ENCODE measurements at places on chromosomes 16 and 17. TPM values are rescaled to one million over a fixed set of nuclear protein-coding genes. Genes with fewer than 3 reads are reported as not detected.

Gene HS3ST6
- total RNA-seq: 4.4 TPM

Gene CCL3
- 2.9 TPM for total RNA-seq

Gene MPP3
- 30.2 TPM for total RNA-seq

Gene CA4
- total RNA-seq: not detected

Gene LRRC37A3
- 9.8 TPM for total RNA-seq

Gene CES1
- total RNA-seq: 10.1 TPM

Gene GABARAP
- 395 TPM for total RNA-seq

Gene PRSS8
- 26.0 TPM for total RNA-seq

- H3K4me1 ChIP-seq: no peaks in the 10 kb centered on the region
- no peak overlapping the region for H3K4me3 ChIP-seq
- no peak overlapping the region for H3K27ac ChIP-seq
- H3K36me3 ChIP-seq: no peaks in the 10 kb centered on the region
These were observed 165.5 kb downstream of the GRIN2A start for GRCh38 chr16:10016752-10017151.

GRCh38 chr17:8122422-8122923 is 1.4 kb downstream of the HES7 start:
- no peaks in the 10 kb centered on the region for H3K36me3 ChIP-seq
- no peak for DNase-seq
- H3K4me3 ChIP-seq: peak overlapping the region; percentile 76
- no peaks in the 10 kb centered on the region for H3K27me3 ChIP-seq
- H3K4me1 ChIP-seq: peaks cover 76% of the 10 kb centered on the region

DNA sequence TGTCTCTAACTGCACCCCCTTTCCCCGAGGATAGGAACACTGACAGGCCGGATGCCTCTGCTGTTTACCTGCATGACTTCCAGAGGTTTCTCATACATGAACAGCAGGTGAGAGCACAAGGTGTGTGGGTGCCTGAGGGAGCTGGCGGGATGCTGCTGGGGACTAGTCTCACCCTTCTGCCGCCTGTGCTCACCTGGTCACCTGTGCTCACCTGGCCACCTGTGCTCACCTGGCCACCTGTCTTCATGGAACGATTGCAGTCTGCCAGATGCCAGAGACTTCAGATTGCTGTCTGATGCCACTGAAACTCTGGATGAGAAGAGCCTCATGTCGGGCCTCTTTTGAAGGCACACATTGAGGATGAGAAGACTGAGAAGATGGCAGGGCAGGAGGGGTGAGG is 104.1 kb downstream of the PLCG2 start:
- no peak overlapping the region for H3K4me3 ChIP-seq
- DNase-seq: no peak
- H3K36me3 ChIP-seq: no peaks in the 10 kb centered on the region
- no peaks in the 10 kb centered on the region for H3K4me1 ChIP-seq
- H3K27me3 ChIP-seq: no peaks in the 10 kb centered on the region
- no peak overlapping the region for H3K27ac ChIP-seq

DNA sequence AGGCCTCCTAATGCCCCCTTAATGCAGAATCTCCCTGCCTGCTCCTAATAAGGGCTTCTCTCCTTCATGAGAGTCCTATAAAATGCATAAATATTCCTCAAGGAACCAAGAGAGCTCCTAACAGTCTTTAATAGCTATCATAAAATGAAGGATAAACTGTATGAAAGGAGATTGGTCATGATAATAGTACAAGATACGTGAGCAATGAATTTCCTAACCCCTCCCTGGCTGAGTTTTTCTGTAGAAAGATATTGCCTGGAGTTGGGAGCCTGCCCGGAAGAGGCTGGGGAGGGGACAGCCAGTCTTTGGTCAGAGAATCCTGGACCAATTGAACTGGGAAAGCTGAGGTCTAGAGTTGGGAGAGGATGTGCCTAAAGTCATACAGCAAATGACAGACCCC is 321.9 kb upstream of the CDH5 start:
- DNase-seq: no peak
- H3K27me3 ChIP-seq: no peaks in the 10 kb centered on the region
- no peak overlapping the region for H3K27ac ChIP-seq
- H3K4me1 ChIP-seq: no peaks in the 10 kb centered on the region
- H3K4me3 ChIP-seq: no peak overlapping the region
- H3K36me3 ChIP-seq: no peaks in the 10 kb centered on the region

DNA sequence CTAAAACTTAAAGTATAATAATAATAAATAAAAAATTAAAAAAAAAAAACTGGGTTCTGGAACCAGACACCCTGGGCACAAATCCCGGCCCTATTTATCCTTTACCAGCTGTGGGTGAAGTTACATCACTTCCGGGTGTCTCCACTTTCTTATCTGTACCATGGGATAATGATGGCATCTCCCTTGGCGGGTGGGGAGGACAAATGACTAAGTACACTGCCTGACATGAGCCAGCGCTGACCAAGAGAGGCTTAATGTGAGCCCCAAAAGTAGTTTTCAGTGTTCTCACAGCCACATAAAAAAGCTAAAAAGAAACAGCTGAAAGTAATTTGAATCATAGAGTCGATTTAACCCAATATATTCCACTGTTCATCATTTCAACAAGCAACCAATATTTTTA is 424.9 kb downstream of the SOX9 start:
- H3K4me3 ChIP-seq: no peak overlapping the region
- H3K36me3 ChIP-seq: no peaks in the 10 kb centered on the region
- no peak for DNase-seq
- no peaks in the 10 kb centered on the region for H3K27me3 ChIP-seq
- no peaks in the 10 kb centered on the region for H3K4me1 ChIP-seq

GRCh38 chr17:80279895-80280294 is 19.2 kb downstream of the RNF213 start:
- no peaks in the 10 kb centered on the region for H3K27me3 ChIP-seq
- H3K36me3 ChIP-seq: no peaks in the 10 kb centered on the region
- no peak overlapping the region for H3K4me3 ChIP-seq
- H3K4me1 ChIP-seq: peaks cover 34% of the 10 kb centered on the region

- no peak overlapping the region for H3K27ac ChIP-seq
- no peaks in the 10 kb centered on the region for H3K27me3 ChIP-seq
- no peak for DNase-seq
- no peaks in the 10 kb centered on the region for H3K36me3 ChIP-seq
- no peaks in the 10 kb centered on the region for H3K4me1 ChIP-seq
- no peak overlapping the region for H3K4me3 ChIP-seq
These were observed 17.5 kb upstream of the MYO18A start for GRCh38 chr17:29197516-29198272.

- no peaks in the 10 kb centered on the region for H3K27me3 ChIP-seq
- peaks cover 12% of the 10 kb centered on the region for H3K36me3 ChIP-seq
- DNase-seq: no peak
- H3K27ac ChIP-seq: peak overlapping the region; percentile 45
These were observed 165.1 kb downstream of the CHD9 start for GRCh38 chr16:53219795-53220454.

GRCh38 chr16:12706628-12707027 is 97.1 kb downstream of the CPPED1 start:
- no peak overlapping the region for H3K4me3 ChIP-seq
- no peaks in the 10 kb centered on the region for H3K4me1 ChIP-seq
- H3K36me3 ChIP-seq: no peaks in the 10 kb centered on the region
- no peaks in the 10 kb centered on the region for H3K27me3 ChIP-seq

DNA sequence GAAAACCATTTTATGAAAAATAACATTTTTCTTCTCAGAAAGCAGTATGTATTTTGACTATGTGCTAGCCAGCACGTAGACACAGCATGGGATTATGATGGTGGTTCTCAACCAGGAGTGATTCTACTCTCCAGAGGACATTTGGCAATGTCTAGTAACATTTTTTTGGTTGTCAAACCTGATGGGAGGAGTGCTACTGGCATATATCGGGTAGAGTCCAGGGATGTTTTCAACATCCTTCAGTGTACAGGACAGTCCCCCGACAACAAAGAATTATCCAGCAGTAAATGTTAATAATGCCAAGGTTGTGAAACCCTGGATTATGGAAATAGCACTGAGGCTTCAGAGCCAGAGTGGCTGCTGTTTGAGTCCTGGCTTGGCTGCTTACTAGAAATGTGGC is 27.7 kb downstream of the AP2B1 start:
- no peaks in the 10 kb centered on the region for H3K36me3 ChIP-seq
- DNase-seq: no peak

DNA sequence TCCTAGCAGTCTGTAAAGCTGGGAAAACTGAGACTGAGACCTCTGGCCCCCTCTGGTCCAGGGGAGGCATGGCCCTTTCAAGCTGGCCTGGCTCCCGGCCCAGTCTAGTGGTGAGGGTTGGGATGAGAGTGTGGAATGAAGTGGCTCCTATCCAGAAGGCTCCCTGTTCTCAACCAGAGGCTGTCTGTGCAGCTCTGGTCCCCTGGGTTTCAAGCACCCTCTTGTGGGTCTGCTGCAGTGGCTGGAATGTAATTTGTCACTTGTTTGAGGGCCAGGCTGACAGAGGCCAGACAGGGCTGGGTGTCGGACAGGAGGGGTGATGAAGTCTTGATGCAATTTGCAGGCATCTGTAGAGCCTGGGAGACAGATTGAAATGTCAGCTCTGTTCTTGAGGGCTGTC is 22.1 kb upstream of the PHF12 start:
- H3K4me3 ChIP-seq: no peak overlapping the region
- H3K4me1 ChIP-seq: peaks cover 7% of the 10 kb centered on the region
- H3K36me3 ChIP-seq: no peaks in the 10 kb centered on the region
- H3K27me3 ChIP-seq: no peaks in the 10 kb centered on the region
- DNase-seq: no peak

DNA sequence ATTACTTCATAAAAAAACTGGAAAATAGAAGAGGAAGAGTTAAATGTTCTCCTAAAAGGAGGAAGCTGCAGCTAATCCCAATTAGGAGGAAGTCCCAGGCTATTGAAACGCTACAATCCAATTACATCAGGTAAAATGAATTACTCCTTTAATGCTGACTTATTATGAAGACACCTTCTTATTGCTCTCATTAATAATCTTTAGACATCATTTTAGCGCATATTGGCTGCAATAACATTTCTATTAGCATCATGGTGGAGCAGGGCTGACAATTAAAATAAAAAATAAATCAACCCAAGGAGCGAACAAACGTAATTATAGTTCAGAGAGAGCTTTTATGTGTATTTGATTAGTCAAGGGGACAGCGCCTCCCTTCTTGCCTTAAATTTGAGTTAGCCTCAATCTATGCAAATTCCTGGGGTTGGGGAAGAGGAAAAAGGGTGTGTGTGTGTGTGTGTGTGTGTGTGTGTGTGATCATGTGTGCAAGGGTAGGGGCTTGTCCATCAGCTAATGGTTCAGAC is 109.0 kb upstream of the IRX6 start:
- H3K27me3 ChIP-seq: no peaks in the 10 kb centered on the region
- no peak for DNase-seq
- no peak overlapping the region for H3K27ac ChIP-seq
- H3K36me3 ChIP-seq: no peaks in the 10 kb centered on the region
- no peaks in the 10 kb centered on the region for H3K4me1 ChIP-seq
- no peak overlapping the region for H3K4me3 ChIP-seq
